ENCODE measurements at places on chromosomes 1 and 21. TPM values are rescaled to one million over a fixed set of nuclear protein-coding genes. Genes with fewer than 3 reads are reported as not detected.
A peak's percentile ranks its signal among the peaks of the same experiment; 100 is the strongest.

DNA sequence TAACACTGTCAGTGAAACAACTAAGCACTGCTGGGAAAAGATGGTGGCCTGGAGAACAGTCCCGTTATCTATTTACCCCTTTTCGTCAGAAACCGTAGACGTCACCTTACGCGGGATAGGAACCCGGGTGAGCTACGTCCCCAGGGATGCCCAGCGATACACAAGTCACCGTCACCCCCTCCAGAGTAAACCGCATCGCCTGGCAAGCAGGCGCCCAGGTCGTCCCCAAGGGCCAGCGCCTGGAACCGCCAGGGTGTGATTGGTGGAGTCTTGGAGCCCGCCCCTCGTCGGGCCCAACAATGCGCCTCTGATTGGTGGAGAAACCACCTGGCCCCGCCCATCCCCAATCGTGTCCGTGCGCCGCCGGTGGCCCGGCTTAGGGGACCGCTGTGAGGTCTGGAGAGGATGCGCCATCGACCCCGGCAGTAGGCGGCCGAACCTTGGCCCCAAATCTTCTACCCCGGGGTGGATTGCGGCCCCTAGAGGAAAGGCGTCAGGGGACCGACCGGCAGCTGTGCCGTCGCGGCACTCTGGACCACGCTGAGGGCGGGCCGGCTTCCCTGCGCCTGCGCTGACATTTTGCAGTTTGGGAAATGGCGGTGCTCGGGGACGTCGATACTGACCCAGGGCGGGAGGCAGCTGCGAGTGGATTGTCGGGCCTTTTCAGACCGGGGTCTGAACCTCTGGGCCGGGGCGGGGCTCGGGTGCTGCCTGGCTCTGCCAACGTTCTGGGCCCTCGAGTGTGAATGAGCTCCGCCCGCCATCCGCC lies 34.4 kb downstream of the SLC2A1 start:
- peak; percentile 88 for DNase-seq

The NEK2 gene
- total RNA-seq = 8.9 TPM

GRCh38 chr21:45950740-45951515 lies 30.6 kb upstream of the COL6A1 start:
- DNase-seq = peak; percentile 52

- DNase-seq = no peak
Measured at GRCh38 chr1:233393926-233394680, 66.6 kb downstream of the MAP3K21 start.

The PADI2 gene
- total RNA-seq = 11.8 TPM

The ADCY10 gene
- total RNA-seq = 0.20 TPM

DNA sequence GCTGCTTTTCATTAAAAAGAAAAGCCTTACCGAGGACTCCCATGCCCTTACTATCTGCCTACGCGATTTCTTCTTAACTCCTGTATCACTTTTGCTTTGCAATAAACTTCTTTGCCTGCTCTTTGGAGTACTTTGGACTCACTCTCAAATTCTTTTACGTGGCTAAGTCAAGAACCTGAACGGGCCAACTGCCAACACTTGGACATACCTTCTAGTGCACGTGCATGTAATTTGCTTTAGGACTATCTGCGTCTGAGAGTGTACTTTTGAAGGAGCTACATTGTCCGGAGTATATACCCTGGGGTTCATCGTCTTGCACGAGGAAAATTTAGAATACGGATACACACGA lies 3.6 kb upstream of the OTUD3 start:
- DNase-seq = no peak

The LRRC40 gene
- 21.9 TPM for total RNA-seq

- no peak for DNase-seq
Measured at GRCh38 chr1:192378878-192379277, 62.1 kb downstream of the RGS21 start.

DNA sequence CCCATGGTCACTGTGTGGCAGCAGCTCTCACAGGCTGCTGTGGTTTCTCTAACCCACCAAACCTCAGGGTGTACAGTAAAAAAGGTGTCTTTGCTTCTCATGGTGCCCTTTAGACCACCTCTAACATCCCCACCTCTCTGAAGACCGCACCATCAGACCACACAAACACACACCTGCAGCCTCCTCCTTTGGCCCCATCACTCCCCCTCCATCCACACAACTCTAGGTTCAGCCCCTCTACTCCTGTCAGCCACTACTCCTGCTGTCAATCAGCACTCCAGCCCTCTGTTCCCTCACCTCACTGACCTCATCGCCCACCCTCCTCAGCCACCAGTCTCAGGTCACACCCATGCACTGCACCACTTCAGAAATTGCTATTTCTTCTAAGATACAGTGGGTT lies 7.5 kb downstream of the ZNF692 start:
- no peak for DNase-seq

The MAP3K21 gene
- total RNA-seq = 1.5 TPM

GRCh38 chr1:235112297-235113182 lies 16.1 kb downstream of the TOMM20 start:
- DNase-seq = no peak

The NBPF19 gene
- 49.8 TPM for total RNA-seq

- DNase-seq = peak; percentile 35
Measured at GRCh38 chr1:36703526-36704208, 221.0 kb upstream of the CSF3R start.

GRCh38 chr1:27726173-27727044 lies 648 bp downstream of the FAM76A start:
- DNase-seq = no peak

GRCh38 chr1:67135354-67135753 lies 584 bp upstream of the C1orf141 start:
- DNase-seq = peak; percentile 35

GRCh38 chr1:53631622-53632310 lies 107.2 kb downstream of the GLIS1 start:
- no peak for DNase-seq

- DNase-seq = no peak
Measured at GRCh38 chr1:68217060-68217554, 15.2 kb downstream of the WLS start.

Data from skin of body (tissue), 3 donors.